Renal cortical epithelial cell (primary cell): ENCODE measurements at places on chromosomes 11 and 22. TPM values are rescaled to one million over a fixed set of nuclear protein-coding genes. Genes with fewer than 3 reads are reported as not detected.

- DNase-seq: peak; percentile 82
Measured at GRCh38 chr11:5737091-5737490, 843 bp downstream of the OR56B1 start.

GRCh38 chr11:16973338-16973964, 40.8 kb downstream of the PLEKHA7 start:
- DNase-seq: no peak

- no peak for DNase-seq
Measured at GRCh38 chr11:44290208-44290607, 19.7 kb downstream of the ALX4 start.

DNA sequence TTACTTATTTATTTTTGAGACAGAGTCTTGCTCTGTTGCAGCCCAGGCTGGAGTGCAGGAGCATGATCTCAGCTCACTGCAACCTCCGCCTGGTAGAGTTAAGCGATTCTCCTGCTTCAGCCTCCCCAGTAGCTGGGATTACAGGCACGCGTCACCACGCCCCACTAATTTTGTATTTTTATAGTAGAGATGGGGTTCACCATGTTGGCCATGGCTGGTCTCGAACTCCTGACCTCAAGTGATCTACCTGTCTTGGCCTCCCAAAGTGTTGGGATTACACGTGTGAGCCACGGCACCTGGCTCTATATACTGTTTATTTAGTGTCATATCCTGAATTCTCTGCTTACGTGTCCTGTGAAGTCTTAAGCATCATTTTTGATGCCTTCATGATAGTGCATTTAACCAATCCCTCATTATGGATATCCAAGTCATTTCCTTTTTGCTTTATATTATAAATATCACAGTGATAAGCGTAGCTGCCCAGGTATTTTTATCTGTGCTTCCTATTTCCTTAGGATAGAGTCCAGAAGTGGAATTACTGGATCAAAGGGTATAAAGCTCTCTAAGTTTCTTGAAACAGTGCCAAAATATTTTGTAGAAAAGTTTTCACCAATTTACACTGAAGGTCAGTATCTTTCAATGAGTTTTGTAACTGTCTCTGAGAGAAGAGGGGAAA, 871 bp upstream of the SIDT2 start:
- DNase-seq: no peak

DNA sequence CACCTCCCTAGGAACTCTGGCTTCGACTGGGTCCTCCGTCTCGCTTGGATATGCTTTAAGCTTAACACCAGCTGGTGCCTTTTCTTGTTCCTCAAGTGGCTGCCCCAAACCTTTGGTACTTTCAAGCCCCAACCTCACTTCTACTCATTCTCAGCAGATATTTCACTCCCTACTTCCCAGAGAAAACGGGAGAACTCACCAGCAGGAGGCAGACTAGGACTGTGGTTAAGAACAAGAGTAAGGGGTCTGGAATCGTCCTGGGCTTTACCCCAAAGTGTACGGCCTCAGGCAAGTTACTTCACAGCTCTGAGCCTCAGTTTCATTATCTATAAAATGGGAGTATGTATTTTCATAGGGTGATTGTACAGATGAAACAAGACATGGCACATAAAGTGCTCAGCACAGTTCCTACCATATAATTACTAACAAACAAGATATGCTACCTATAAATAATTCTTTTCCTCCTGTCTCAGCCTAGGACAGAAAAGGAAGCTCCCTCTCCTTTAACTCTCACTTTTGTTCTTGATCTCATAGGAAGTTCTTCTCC, 37.8 kb downstream of the PAMR1 start:
- DNase-seq: peak; percentile 32

PKP3 gene
- total RNA-seq: 1.7 and 13.7 TPM in 2 replicates

MAP4K2 gene
- 13.2 and 16.0 TPM in 2 replicates for total RNA-seq

AGBL2 gene
- 0.17 and 2.1 TPM in 2 replicates for total RNA-seq

ELMOD1 gene
- total RNA-seq: 0.10 TPM in 1 of 2 replicates, not detected in the other

CBLIF gene
- total RNA-seq: not detected in 2 replicates

ALG12 gene
- 15.5 and 33.2 TPM in 2 replicates for total RNA-seq
